SW 1271 (cell line): ENCODE measurements at places on chromosomes 2 and 18.

- DNase-seq: no peak
Observed at GRCh38 chr18:13439461-13439860, 220.9 kb downstream of the LDLRAD4 start.

- DNase-seq: no peak
Observed at GRCh38 chr2:40279482-40279881, 172.4 kb downstream of the SLC8A1 start.

- DNase-seq: no peak
Observed at GRCh38 chr18:6729247-6730091, at the start of gene ARHGAP28. Gene ARHGAP28, plus strand, starts transcription at chr18:6729716. Its CDS starts 106 bp downstream, at chr18:6729822.

DNA sequence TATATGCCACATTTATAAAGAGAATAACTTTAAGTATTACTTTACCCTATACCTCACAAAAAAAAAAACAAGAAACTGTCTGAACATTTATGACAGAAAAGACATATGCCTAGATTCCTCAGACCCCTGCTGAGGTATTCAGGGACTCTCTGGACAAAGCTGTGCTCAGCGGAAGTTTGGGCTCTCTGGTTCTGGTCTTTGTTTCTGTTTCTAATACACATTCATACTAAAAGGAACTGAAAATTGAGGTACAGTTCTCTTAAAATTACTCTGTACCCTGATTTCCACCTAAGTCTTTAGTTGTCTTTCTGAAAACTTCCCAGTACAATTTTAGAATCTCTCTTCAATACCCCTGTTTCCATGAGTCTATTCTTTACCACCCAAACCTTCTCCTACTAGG lies 160.3 kb downstream of the IKZF2 start:
- DNase-seq: no peak

- DNase-seq: no peak
Observed at GRCh38 chr2:102140377-102140776, 2.2 kb upstream of the IL1R1 start.

DNA sequence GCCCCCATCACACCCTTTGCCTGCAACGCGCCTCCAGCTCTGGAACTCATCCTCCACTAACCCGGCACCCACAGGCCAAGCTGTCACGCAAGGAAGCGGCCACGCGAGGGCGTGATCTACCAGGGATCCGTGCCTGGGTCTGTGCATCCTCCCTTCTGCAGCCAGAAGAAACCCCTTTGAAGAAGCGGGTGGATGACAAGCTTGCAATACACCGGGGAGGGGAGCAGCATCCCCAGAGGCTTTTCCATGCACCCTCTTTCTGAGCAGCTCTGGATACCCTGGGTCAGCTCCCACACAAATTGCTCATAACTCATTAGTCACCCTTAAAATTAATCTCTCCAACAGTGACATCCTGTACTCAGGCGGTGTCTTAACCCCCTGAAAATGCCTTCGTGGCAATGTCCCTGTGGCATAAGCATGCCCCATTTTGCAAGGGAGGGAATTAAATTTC lies 47.6 kb downstream of the PDCL3 start:
- DNase-seq: peak; percentile 34
